ENCODE measurements at places on chromosomes 16 and 17. TPM values are rescaled to one million over a fixed set of nuclear protein-coding genes. Genes with fewer than 3 reads are reported as not detected.

ACSM2A gene
- not detected for total RNA-seq

GRCh38 chr17:2795441-2796163, 636 bp upstream of the RAP1GAP2 start:
- no peaks in the 10 kb centered on the region for H3K4me1 ChIP-seq
- no peak overlapping the region for H3K4me3 ChIP-seq
- DNase-seq: no peak
- no peaks in the 10 kb centered on the region for H3K36me3 ChIP-seq
- H3K27me3 ChIP-seq: no peaks in the 10 kb centered on the region

GRCh38 chr16:66575060-66575459, 4.2 kb upstream of the CMTM2 start:
- no peak overlapping the region for H3K4me3 ChIP-seq
- no peaks in the 10 kb centered on the region for H3K36me3 ChIP-seq
- H3K27ac ChIP-seq: no peak overlapping the region

DNA sequence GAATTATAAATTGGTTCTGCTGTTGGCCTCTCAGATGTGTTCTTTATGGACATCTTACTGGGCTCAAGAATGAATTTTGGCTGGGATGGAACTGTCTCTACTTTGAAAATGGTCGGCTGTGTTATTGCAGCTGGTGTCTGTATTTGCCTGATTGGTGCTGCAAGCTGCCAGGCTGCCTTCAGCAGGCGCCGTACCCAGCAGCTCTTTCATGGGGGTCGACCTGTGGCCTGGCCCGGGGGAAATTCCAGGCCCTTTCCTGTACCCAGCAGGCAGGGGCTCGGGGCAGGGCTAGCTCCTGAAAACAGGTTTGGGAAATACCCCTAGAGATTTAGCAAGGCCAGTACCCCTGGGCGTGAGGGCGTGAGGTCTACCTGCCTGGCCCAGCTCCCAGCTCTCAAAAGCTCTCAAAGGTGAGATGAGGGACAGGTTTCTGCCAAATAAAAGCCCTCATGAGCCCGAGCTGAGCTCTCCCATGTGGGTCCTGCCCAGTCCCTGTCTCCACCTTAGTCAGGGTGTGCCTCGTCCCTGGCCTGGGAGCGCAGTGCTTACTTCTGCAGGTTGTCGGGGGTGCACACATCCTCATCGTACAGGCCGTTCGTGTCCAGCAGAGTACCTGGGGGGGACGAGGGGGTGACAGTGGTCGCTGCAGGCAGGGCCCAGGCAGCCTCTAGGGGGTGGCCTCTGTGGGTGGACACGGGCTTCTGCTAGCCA, 52.3 kb downstream of the PRMT7 start:
- H3K36me3 ChIP-seq: no peaks in the 10 kb centered on the region
- peaks cover 18% of the 10 kb centered on the region for H3K4me1 ChIP-seq
- no peak for DNase-seq
- H3K4me3 ChIP-seq: no peak overlapping the region
- no peak overlapping the region for H3K27ac ChIP-seq
- no peaks in the 10 kb centered on the region for H3K27me3 ChIP-seq

DNA sequence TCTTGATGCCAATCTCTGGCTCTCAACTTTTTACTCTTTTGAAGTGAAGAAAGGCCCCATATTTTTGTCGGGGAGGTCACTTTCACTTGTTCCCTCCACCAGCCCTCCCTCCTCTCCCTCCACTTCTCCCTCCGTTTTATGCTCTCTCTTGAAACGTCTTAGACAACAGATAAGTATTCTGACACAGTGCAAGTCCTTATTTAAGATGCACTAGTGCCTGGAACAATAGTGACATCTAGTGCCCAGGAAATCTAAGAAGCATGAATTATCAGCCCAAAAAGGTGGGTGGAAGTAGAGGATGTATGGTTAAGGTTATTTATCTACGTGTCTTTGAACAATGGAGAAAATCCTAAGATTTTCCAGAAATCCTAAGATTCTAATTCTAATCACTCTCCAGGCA, 17.9 kb downstream of the PSME3IP1 start:
- no peaks in the 10 kb centered on the region for H3K27me3 ChIP-seq
- no peak overlapping the region for H3K4me3 ChIP-seq
- peaks cover 75% of the 10 kb centered on the region for H3K36me3 ChIP-seq
- peaks cover 21% of the 10 kb centered on the region for H3K4me1 ChIP-seq
- DNase-seq: no peak

GRCh38 chr17:34249478-34249877, 5.6 kb upstream of the CCL2 start:
- DNase-seq: no peak
- no peaks in the 10 kb centered on the region for H3K27me3 ChIP-seq
- H3K4me3 ChIP-seq: no peak overlapping the region
- peaks cover 62% of the 10 kb centered on the region for H3K4me1 ChIP-seq

DNA sequence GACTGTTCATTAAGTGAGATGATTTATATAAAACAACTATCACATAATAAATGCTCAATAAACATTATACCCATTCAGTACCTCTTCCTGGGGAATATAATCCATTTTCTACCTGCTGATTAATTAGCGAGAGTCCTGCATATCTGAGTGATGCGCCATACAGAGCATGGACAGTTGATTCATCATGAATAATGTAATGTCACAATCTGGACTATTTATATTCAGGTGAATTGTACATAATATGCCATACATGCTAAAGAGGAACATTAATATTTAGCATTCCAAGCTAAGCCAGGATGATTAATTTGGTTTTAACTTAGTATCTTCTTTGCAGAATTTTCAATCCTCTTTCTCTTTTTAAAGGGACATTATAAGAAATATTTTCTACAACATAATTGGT, 362.0 kb upstream of the XYLT1 start:
- H3K27ac ChIP-seq: no peak overlapping the region
- no peak for DNase-seq
- peaks cover 18% of the 10 kb centered on the region for H3K4me1 ChIP-seq

DNA sequence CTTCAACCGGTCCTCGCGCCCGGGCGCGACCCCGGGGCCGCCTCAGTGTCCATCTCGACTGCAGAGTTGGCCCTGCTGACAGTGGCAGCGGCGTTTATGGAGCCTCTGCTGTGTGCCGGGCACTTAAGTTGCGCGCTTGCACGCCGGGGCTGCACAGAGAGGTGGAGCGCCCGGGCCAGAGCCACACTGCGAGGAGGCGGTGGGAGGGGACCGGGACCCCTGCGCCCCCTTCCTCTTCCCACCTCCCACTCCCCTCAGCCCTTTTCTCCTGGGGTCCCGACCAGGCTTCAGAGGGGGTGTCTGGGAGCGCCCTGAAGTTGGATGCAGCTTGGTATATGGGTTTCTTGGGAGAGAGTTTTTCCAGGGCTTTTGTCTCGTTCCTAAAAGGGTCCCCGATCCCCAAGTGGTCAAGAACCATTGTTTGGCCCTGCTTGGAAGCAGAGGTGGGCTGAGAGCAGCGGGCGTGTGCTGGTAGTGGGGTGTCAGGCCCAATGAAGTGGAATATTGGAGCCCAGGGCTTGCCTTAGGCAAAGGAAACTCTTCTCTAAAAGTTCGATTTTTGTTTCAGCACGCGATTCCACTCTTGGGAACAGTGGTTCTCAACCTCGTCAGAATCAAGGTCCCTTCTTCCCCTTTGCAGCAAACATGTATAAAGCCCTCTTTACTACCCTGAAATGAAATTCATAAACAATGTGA, 605 bp downstream of the MRTFB start:
- no peaks in the 10 kb centered on the region for H3K36me3 ChIP-seq
- no peak for DNase-seq
- H3K27ac ChIP-seq: peak overlapping the region; percentile 82
- peak overlapping the region; percentile 97 for H3K4me3 ChIP-seq
- H3K4me1 ChIP-seq: peaks cover 38% of the 10 kb centered on the region
- H3K27me3 ChIP-seq: no peaks in the 10 kb centered on the region

- H3K36me3 ChIP-seq: no peaks in the 10 kb centered on the region
- DNase-seq: no peak
Measured at GRCh38 chr17:30832438-30833124, 815 bp downstream of the ATAD5 start.

FAM117A gene
- 15.7 TPM for total RNA-seq

TMEM100 gene
- 20.6 TPM for total RNA-seq

DNA sequence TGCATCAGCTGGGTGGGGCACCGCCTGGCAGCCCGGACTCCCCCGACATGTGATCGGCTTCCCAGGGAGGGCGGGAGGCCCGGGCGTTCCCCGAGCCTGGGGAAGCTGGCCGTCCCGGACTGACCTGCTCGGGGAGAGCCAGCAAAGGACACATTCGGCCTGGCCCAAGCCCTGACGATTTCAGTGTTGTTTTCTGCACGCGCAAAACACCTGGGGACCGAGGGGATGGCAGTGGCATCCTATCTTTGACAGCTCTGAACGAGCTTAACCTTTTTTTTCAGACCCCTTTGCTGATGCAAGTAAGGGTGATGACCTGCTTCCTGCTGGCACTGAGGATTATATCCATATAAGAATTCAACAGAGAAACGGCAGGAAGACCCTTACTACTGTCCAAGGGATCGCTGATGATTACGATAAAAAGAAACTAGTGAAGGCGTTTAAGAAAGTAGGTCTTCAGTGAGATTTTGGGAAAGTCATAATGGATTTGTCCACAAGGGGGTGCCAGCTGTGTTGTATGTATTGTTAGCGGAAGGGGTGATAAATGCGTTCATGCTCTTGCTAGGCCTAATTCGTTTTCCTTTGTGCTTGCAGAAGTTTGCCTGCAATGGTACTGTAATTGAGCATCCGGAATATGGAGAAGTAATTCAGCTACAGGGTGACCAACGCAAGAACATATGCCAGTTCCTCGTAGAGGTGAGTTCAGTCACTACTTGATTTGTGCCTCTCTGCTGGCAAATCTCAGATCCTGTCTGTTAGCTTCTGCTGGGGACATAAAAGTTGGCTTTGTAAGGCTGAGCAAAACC, 1.0 kb downstream of the EIF1 start:
- H3K27me3 ChIP-seq: no peaks in the 10 kb centered on the region
- peaks cover 52% of the 10 kb centered on the region for H3K36me3 ChIP-seq
- no peak for DNase-seq
- peak overlapping the region; percentile 100 for H3K27ac ChIP-seq
- peaks cover 30% of the 10 kb centered on the region for H3K4me1 ChIP-seq

DNA sequence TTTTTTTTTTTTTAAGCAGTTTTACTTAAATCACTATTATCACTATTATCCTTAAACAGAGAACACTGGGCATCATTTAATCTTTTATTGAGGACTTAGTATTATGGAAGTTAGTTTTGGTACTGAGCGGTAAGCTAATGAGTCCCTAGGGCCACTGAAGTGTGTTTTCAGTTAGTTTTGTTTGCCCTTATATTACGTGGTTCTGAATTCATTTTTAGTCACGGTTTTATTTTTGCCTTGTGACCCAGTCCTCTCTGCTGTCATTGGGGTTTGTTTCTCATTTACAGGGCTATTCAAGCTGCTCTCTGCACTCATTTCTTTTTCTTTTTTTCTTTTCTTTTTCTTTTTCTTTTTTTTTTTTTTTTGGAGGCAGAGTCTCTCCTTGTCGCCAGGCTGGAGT, 17.3 kb downstream of the RABEP1 start:
- DNase-seq: no peak
- no peak overlapping the region for H3K27ac ChIP-seq
- no peaks in the 10 kb centered on the region for H3K27me3 ChIP-seq
- H3K4me3 ChIP-seq: no peak overlapping the region

- H3K36me3 ChIP-seq: no peaks in the 10 kb centered on the region
- DNase-seq: no peak
- no peak overlapping the region for H3K4me3 ChIP-seq
- peaks cover 5% of the 10 kb centered on the region for H3K4me1 ChIP-seq
Measured at GRCh38 chr17:65290056-65290455, 152.9 kb downstream of the RGS9 start.

CNOT1 gene
- 115 TPM for total RNA-seq

DNA sequence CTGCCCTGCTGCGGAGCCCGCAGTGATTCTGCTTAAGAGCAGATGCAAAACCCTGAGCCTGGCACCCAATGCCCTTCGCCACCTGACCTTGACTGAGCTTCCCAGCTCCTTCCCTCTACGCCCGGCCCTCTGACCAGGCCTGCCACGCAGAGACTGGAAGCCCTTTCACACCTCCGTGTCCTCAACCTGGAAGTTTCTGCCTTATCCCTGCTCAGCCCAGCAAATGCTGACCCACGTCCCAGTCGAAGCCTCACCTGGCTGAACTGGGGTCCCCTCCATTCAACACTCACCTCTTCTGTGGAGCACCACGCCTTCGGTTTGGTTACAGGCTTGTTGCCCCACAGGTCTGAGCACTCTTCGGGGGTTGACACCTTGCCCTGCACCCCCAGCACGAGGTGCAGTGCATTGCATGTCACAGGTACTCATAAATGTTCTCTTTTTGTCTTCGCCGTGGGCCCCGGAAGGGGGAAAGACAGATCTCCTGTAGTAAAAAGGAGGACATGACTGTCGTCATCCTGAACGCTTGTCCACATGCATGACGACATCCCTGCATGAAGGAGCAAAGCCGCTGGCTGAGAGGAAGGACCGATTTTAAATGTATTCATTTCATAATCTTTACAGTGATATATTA, 153.6 kb upstream of the TNRC6C start:
- no peak for DNase-seq
- no peaks in the 10 kb centered on the region for H3K27me3 ChIP-seq
- no peak overlapping the region for H3K4me3 ChIP-seq
- H3K27ac ChIP-seq: no peak overlapping the region
- peaks cover 14% of the 10 kb centered on the region for H3K4me1 ChIP-seq

- H3K4me1 ChIP-seq: peaks cover 86% of the 10 kb centered on the region
- peak; percentile 99 for DNase-seq
- H3K27me3 ChIP-seq: no peaks in the 10 kb centered on the region
- H3K36me3 ChIP-seq: no peaks in the 10 kb centered on the region
- H3K4me3 ChIP-seq: peak overlapping the region; percentile 22
Measured at GRCh38 chr17:57892820-57893595, 43.2 kb upstream of the MRPS23 start.

DNA sequence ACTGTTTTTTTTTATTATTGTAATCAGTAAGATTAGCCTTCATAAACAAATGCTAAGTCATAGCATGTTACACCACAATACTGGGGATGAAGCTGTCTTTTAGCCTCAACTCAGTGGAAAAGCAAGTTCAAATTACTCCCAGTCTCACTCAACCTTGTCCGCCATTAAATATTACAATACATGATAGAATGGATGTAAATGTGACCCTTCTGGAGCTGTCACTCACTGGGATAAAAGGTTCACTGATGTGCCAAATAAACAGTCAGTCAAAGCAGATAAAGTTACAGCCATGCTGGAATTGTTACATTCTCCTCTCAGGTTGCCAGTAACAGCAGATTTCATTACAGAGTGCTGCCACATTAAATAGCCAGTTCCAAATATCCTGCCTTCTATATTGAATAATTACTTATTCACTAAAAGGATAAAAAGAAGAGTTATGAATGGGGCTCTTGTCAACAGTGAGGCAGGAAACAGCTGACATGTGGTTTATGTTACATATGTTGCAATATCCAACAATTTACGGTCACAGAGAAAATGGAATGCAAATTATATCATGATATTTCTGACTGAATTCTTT, 53.4 kb downstream of the BRIP1 start:
- no peak overlapping the region for H3K27ac ChIP-seq
- no peaks in the 10 kb centered on the region for H3K36me3 ChIP-seq
- no peaks in the 10 kb centered on the region for H3K4me1 ChIP-seq
- DNase-seq: no peak
- H3K27me3 ChIP-seq: no peaks in the 10 kb centered on the region

- no peaks in the 10 kb centered on the region for H3K27me3 ChIP-seq
- DNase-seq: no peak
- H3K4me3 ChIP-seq: no peak overlapping the region
- no peak overlapping the region for H3K27ac ChIP-seq
- no peaks in the 10 kb centered on the region for H3K4me1 ChIP-seq
- no peaks in the 10 kb centered on the region for H3K36me3 ChIP-seq
Measured at GRCh38 chr17:50841277-50841948, 6.0 kb downstream of the WFIKKN2 start.

RAC3 gene
- total RNA-seq: 12.8 TPM
